Omental fat pad (tissue), 4 donors: ENCODE measurements at places on chromosomes 7 and 10.

DNA sequence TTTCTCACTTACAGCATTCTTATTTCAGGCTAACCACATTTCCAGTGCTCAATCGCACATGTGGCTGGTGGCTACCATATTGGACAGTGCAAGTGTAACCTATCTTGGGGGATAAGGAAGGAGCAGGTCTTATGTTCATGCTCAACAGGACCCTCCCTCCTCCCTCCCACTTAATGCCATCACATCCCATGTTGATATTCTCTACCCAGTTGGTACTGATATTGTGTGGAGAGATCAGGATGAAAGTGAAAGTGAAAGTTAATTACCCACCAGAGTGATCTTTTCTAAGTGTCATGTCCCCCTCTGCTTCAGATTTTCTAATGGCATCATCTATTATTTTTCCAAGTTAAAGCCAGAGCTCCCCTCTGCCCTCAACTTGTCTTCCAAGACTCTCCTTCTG lies 91.6 kb downstream of the BMPER start:
- no peak for DNase-seq

- DNase-seq, result no peak
Observed at GRCh38 chr7:114153700-114154099, 234.9 kb upstream of the PPP1R3A start.

DNA sequence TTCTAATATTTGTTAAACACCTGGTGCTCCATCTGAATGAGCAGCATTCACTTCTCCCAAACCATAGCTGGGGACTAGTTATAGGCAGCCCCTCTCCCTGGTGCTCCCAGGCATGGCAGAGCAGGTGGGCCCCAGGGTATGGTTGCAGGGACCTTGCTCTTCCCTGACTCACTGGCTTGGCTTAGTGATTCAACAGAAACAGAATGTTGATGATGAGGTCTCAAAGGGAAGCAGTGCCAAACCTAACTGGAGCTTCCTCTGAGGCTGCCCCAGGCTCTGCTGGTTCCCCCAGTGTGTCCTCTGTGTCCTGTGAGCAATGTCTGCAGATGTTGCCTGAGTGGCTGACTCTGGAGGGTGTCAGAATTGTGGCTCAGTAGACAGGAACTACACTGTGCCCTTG lies 3.7 kb downstream of the GPR26 start:
- no peak for DNase-seq

DNA sequence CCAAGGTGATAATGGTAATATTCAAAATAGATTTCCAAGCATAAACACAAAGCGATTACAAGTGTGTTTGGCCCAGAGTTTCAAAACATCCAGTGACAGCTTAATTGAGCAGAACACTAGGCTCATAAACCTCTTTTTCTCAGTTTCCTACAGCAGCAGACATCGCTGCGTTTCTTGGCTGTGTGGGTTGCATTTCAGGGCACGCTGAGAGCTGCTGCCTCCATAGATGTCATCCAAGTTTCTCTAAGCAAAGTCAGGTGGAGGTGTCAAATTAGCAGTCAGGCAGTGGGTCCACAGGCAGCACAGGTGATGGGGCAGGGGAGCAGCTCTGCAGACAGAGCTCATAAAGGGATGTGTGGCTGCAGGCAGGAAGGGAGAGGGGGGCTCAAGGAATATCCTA lies 50.5 kb upstream of the COL13A1 start:
- no peak for DNase-seq

DNA sequence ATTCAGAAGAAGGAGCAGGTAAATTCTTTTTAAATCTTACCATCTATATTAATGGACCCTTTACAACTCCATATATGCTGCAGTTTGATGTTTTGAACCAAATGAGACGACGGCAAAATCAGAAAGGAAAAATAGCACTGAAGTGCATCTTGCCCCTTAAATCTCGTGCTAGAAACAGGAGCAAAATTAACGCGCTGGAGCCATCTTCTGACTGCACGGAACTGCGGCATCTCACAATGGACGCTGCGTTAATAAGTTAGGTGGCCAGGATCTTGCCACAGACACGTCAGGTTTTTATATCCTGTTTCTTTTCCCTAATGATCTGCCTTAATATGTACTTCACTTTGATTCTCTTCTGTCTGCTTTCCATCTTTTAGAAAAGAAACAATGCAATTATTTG lies 354.5 kb downstream of the TFEC start:
- no peak for DNase-seq
